ENCODE measurements at places on chromosomes 3 and 15. TPM values are rescaled to one million over a fixed set of nuclear protein-coding genes. Genes with fewer than 3 reads are reported as not detected.

- DNase-seq = no peak
- no peaks in the 10 kb centered on the region for H3K4me1 ChIP-seq
- H3K4me3 ChIP-seq = no peak overlapping the region
- no peaks in the 10 kb centered on the region for H3K27me3 ChIP-seq
- no peaks in the 10 kb centered on the region for H3K36me3 ChIP-seq
Observed at GRCh38 chr15:92277776-92278175, 115.9 kb upstream of the ST8SIA2 start.

- H3K4me1 ChIP-seq = no peaks in the 10 kb centered on the region
- H3K27ac ChIP-seq = no peak overlapping the region
- no peak overlapping the region for H3K4me3 ChIP-seq
- no peak for DNase-seq
- H3K36me3 ChIP-seq = no peaks in the 10 kb centered on the region
Observed at GRCh38 chr3:126259411-126260391, 79.3 kb upstream of the ALDH1L1 start.

DNA sequence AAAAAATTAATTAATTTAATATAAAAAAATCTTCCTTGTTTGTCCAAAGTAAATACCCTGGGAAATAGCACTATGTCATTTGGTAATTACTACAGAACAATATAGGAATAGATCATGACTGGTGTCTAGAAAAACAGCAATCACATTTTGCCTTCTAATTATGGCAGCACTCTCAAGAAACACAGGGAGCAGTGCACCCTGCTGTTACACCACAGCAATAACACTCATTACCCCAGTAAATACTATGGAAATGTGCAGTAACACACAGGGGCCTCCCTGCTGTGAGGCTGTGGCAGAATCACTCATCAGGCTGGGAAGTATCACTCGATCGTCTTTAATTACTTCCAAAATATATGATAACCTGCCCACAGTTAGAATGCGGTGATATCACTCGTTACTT, 646.0 kb downstream of the TUSC7 start:
- no peak overlapping the region for H3K27ac ChIP-seq
- no peaks in the 10 kb centered on the region for H3K27me3 ChIP-seq
- no peak for DNase-seq
- no peaks in the 10 kb centered on the region for H3K4me1 ChIP-seq

DNA sequence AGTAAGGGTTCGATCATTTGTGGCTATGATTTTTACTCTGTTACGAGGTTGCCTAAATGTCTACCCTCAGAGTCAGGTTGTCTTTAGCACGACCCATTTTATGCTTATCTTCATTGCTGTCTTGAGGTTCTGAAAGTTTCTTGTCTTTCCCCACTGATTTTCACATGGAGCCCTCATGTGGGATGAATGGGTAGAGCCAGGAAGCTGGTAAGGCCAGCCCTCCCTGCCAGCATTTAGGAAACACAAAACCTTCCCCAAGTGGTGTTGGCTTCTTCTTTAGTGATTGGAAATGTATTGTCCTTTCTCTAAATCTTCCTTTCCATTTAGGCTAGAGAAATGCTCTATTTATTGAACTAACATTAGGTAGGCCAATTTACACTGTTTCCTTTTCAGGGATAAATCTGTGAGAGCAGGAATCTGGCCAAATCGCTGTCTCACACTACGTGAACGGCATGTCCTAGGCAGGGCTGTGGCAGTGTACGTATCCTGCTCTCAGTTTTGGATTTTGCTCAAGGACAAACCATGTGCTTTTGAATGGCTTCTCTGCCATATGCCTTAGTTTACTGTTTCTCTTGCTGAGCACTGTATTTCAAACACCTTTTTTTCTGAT, 43.7 kb downstream of the MYZAP start:
- H3K27ac ChIP-seq = no peak overlapping the region
- no peaks in the 10 kb centered on the region for H3K4me1 ChIP-seq
- H3K36me3 ChIP-seq = no peaks in the 10 kb centered on the region
- H3K27me3 ChIP-seq = no peaks in the 10 kb centered on the region
- no peak overlapping the region for H3K4me3 ChIP-seq

- no peak for DNase-seq
- no peaks in the 10 kb centered on the region for H3K4me1 ChIP-seq
- no peaks in the 10 kb centered on the region for H3K27me3 ChIP-seq
- no peaks in the 10 kb centered on the region for H3K36me3 ChIP-seq
- H3K27ac ChIP-seq = no peak overlapping the region
Observed at GRCh38 chr3:114697401-114697800, 403.6 kb downstream of the TIGIT start.

DNA sequence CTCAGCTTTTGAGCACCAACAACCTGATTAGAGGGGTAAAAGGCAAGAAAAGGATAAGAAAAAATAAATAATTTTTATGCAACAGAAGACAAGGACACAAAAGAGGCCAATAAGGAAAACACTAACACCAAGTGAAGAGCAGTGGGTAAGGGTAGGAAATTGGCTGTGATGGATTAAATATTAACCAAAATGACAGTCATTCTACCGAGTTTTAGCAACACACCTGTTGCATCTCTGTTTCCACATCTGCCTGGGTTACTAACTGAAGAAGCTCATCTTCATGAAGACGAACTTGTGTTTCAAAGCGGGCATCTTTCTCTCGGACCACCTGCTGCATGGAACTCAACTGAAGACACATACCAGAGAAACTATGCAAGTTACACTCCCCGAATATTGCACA, 30.1 kb downstream of the GOLGB1 start:
- no peaks in the 10 kb centered on the region for H3K27me3 ChIP-seq
- H3K4me1 ChIP-seq = no peaks in the 10 kb centered on the region
- peaks cover 54% of the 10 kb centered on the region for H3K36me3 ChIP-seq

HYAL3 gene
- 6.3 TPM for total RNA-seq

SLC28A2 gene
- not detected for total RNA-seq

DNA sequence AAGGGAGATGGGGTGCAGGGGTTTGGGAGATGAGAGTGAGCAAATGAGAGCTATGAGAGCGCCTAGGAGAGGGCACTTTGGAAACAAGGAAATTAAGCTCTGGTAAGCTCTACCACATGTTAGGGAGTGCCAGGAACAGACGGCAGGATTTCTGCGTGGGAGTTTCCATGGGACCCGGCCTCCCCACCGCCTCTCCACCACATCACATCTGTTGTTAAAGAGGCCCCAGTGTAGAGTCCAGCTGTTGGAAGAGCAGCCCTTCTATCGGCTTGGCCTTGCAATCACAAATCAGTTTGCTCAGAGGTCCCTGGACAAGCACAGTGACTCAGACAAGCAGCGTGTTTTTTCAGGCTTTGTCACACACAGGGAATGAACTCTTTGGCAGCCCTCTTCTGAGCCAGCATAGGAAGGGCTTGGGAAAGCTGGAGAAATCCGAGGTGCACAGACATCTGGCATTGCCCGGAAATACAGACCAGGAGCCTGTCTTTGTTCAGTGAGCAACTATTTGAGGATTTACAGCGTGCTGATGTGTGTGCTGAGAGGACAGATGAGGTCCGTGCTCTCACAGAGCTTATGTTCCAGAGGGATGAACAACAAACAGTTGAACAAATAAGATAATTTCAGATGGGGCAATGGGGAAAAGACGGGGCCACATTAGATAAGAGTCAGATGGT, 370.6 kb upstream of the PROK2 start:
- peak overlapping the region; percentile 83 for H3K27ac ChIP-seq
- peaks cover 21% of the 10 kb centered on the region for H3K4me1 ChIP-seq
- H3K4me3 ChIP-seq = no peak overlapping the region
- H3K27me3 ChIP-seq = peaks cover 6% of the 10 kb centered on the region
- peak; percentile 98 for DNase-seq

- H3K36me3 ChIP-seq = no peaks in the 10 kb centered on the region
- H3K27ac ChIP-seq = peak overlapping the region; percentile 46
- peaks cover 46% of the 10 kb centered on the region for H3K4me1 ChIP-seq
Observed at GRCh38 chr3:72887343-72887704, 522 bp upstream of the GXYLT2 start.

DNA sequence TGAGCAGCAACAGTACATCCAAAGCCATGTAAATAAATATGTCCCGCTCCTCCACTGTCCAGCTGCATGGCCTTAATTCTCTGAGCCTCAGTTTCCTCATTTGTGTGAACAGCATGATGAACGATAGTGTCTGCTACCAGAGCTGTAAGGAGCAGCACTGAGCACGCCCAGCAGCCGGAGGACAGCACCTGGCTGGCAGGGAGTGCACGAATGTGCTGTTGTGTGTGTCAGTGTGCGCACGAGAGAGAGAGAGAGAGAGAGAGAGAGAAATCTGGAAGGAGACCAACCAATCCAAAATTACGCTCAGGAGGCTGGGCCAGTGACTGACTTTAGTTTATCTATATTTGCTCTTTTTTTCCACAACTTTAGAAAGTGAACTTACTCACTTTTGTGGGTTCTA, 26.6 kb upstream of the PLXNA1 start:
- peaks cover 10% of the 10 kb centered on the region for H3K4me1 ChIP-seq
- DNase-seq = no peak
- H3K27ac ChIP-seq = no peak overlapping the region
- H3K36me3 ChIP-seq = no peaks in the 10 kb centered on the region
- no peak overlapping the region for H3K4me3 ChIP-seq

All from astrocyte (in vitro differentiated cells and primary cell).